Foreskin melanocyte (primary cell): ENCODE measurements at places on chromosomes 2 and 18.

DNA sequence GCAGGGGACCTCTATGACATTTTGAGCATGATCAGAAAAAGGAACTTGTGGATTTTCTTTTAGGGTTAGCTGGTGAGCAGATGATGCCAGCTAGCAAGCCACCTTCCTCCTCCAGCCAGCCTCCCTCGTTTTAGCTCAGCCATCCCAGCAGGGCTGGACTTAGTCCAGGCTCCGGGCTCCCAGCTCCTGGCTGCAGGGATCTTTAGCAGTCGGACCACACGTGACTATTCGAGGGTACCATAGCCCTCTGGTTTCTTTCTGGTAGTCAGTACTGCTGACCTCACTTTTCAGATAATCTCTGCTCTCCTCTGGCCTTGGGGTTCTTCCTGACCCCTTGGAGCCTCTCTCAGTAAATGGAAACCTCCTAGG lies 31.8 kb downstream of the NCK2 start:
- no peak for DNase-seq

GRCh38 chr2:226474131-226474530 lies 325.5 kb downstream of the IRS1 start:
- no peak for DNase-seq

- DNase-seq = no peak
These were observed 27.2 kb downstream of the MGAT4A start for GRCh38 chr2:98703738-98704137.

GRCh38 chr2:65473045-65473444 lies 40.6 kb upstream of the SPRED2 start:
- no peak for DNase-seq

DNA sequence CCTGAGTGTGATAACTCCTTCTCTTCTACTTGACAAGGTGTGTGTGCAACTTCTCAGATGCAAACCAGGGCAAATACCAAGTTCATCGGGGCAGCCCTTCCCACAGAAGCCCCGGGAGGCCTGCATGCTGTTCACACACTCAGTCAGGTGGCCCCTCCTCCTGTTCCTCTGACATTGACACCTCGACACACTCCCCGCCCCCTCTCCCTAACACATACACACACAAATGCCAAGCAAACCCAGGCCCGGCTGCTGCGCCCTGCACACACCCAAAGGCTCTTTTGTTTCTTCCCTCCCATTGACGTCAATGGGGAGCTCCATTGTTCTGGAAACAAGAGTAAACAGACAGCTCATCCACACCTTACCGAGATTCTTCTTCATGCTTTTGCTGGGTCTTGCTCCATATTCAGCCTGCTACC lies 1.7 kb upstream of the PER2 start:
- DNase-seq = no peak

- DNase-seq = peak; percentile 95
These were observed 84.2 kb downstream of the SOCS6 start for GRCh38 chr18:70373042-70373519.

GRCh38 chr2:13034861-13035260 lies 318.1 kb downstream of the TRIB2 start:
- DNase-seq = no peak

GRCh38 chr2:223626716-223627115 lies 24.6 kb upstream of the SCG2 start:
- no peak for DNase-seq

DNA sequence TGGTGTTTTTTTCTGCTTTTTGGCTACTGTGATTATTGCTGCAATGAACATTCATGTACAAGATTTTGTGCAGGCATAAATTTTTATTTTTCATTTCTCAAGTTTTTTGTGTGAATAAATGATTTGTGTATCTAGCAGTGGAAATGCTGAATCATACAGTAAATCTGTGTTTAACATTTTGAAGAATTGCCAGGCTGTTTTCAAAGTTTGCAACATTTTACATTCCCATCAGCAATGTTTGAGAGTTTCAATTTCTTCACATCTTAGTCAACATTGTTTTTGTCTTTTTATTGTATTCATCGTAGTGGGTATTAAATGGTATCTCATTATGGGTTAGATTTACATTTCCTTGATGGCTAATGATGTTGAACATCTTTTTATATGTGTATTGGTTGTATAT lies 98.8 kb upstream of the RBMS1 start:
- DNase-seq = no peak

DNA sequence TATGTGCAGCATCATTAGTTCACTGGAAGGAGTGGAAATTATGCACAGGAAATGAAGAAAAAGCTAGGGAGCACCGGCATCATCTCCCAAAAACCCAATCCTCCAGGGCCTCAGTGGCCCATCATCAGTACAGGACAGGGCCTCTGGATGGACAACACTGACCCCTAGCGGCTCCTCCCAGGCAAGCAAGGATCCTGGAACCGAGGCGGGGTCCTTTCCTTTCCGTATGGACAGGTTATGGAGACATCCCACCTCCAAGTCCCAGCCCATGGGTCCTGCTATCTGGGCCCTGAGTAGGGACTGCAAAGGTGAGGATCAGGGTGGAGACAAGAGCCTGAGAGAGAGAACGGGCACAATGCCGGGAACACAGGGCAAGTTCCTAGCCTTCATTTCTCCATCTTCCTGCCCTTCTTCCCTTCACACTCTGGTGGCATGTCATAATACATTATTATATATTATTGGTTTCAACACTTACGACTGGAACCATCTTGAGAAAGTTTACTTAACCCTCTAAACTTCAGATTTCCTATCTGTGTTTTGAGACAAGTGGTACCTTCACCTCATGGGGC lies 68.2 kb downstream of the ZNF516 start:
- no peak for DNase-seq

DNA sequence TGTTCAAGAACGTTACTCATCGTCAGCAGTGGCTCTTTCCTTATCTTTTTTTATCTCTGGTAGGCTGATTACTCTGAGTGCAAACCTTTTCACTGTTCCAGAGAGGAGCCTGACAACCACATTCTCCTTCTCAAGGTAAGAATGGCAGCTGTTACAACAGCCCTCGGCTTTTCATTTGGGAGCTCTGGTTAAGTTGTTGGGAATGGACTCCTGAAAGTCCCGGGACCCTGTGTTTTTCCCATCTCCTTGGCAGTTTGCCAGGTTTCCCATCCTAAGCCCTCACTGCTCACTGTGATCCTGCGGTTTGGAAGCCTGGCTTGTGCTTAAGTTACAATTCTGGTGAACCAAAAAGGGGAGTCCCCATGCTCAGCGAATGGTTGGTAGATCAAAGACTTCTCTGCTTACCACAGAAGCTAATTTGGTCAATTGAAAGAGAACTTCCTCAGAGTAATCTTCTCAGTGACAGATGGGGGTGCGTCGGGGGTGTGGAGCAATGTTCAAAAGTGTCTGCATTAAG lies 122.3 kb downstream of the LYPD6B start:
- no peak for DNase-seq

DNA sequence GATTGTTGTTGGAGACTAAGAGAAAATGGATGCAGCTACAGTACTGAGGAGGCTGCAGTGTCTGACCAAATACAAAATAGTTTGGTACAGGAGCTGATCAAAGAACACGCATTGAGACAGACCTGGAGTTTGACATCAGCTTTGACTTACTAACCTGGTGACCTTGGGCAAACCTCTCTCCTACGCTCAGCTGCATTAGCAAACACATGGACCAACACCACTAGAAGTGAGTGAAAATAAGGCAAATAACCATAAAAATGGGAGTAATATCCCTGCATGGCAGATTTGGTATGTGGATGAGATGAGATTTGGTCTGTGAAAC lies 126.5 kb downstream of the LPIN1 start:
- no peak for DNase-seq

- peak; percentile 32 for DNase-seq
These were observed 32.1 kb downstream of the MARCHF7 start for GRCh38 chr2:159744363-159744762.

DNA sequence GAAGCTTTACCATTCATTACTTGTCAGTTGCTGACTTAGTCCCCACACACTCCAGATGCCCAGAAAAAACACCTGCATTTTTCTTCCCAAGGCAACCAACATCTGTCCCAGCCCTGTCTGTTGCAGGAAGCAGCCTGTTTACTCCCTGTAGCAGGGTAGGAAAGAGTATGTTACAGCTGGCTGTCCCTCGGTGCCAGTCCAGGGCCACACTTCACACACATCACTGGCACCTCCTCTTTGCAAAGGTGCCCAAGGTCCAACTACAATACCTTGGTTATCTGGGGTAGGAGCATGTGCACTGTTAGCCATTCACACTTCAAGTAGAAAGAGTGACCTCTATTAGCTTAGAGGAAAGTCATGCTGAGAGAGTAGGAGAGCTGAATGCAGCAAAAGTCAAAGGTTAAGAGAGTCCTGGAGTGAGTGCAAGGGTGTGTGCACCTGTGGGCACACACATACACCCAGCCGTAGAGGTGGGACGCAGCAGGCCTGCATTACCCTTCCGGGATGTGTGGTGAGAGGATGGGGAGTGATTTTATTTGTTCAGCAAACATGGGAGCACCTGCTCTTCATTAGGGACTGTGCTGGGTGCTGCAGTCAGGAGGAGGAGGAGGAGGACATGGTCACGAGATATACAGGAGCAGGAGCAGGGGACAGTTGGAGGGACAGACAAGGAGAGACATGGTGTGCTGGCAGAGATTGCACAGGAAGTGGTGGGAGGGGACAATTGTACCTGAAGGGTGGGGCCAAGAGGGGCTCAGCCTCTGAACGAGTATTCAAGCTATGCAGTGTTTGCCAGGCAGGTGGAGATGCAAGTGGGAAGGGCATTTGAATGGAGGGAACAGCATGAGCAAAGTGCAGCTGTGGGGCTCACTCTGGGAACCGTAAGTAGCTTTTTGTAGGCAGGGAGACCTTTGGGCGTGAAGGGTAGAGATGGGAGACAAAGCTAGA lies 69.8 kb downstream of the TSN start:
- no peak for DNase-seq

- peak; percentile 12 for DNase-seq
These were observed 59.3 kb downstream of the SERTAD2 start for GRCh38 chr2:64594226-64594989.
